Stimulated activated naive CD8-positive, alpha-beta T cell treated with anti-CD3 and anti-CD28 coated beads, Interleukin-15, Interleukin-2, amounts not matched to agents 100 U/mL and 50 U/mL, for 24 hours (primary cell): ENCODE measurements at places on chromosomes 5 and 9.

- no peak for DNase-seq
These were observed 113.2 kb downstream of the JAKMIP2 start for GRCh38 chr5:147669169-147669869.

DNA sequence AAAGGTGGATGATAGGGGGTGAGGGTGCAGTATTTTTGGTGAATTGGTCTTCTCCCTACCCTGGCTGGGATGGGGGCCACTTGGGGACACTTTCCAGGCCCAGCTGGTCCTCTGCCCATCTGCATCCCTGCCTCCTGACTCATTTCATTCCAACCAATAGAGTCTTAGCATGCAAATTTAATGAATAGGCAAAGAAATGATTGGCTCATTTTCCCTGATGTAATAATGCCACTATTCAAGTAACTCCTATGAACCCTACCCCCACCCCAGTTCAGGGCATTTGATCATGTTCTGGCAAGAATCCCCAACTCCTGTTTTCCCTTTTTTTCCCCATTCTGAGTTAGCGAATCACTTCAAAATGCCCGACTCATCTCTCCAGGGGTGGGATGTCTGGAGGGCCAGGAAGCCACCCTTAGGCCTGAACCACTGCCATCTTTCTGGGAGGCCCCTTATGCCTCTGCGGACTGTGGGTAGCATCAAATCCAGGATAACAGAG is 56.7 kb downstream of the PCDH1 start:
- no peak for DNase-seq

DNA sequence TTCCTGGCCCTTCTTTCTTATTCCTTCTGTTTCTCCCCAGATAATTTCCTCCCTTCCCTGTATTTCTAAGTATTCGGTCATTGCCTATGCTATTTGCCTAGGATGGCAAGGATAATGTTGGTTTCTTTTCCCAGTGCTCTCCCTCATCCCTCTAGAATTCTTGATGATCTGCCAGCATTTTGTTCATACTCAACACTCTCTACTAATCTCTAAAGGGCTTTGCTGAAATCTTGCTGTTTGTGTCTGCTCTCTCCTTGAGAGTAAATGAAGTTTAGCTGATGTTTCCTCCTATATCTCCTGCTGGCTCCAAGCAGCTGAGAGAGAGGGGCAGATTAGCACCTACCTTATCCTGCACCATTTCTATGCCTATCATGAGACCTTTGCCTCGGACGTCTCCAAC is 38.1 kb downstream of the AGXT2 start:
- DNase-seq, result no peak

GRCh38 chr9:89488936-89489335 is 9.0 kb downstream of the SEMA4D start:
- no peak for DNase-seq

- DNase-seq, result no peak
These were observed 123.2 kb downstream of the SPOCK1 start for GRCh38 chr5:137375741-137376526.

- no peak for DNase-seq
These were observed 74.5 kb downstream of the PTCD2 start for GRCh38 chr5:72394688-72395087.

GRCh38 chr5:15008476-15008875 is 136.9 kb upstream of the ANKH start:
- no peak for DNase-seq

GRCh38 chr5:90830058-90830457 is 271.5 kb downstream of the ADGRV1 start:
- DNase-seq, result no peak

- DNase-seq, result no peak
These were observed 75.5 kb upstream of the PALM2AKAP2 start for GRCh38 chr9:109704546-109704945.

DNA sequence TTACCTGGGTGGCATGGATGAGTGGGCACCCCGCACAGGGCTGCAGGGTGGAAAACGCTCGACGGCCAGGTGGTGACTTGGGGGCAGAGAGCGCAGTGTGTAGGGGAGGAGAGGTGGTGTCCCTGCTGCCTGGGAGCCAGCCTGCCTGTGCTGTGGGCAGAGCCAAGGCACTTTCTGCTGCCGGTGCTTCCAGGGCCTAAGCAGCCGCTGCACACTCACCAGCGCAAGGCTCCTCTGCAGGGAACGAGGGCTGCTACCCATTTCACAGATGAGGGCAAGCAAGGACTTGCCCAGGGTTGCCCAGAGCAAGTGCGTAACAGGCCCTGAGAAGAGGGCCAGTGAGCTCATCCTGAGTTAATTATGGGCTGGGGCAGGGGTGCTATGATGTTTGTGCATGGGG is 62.5 kb downstream of the CRB2 start:
- DNase-seq, result no peak

- DNase-seq, result no peak
These were observed 749 bp downstream of the SOWAHA start for GRCh38 chr5:132813599-132814502.
